CD14-positive monocyte (primary cell): ENCODE measurements at places on chromosomes 1 and 21.

- DNase-seq: no peak
These were observed 69.9 kb upstream of the ADGRL2 start for GRCh38 chr1:81730881-81731280.

DNA sequence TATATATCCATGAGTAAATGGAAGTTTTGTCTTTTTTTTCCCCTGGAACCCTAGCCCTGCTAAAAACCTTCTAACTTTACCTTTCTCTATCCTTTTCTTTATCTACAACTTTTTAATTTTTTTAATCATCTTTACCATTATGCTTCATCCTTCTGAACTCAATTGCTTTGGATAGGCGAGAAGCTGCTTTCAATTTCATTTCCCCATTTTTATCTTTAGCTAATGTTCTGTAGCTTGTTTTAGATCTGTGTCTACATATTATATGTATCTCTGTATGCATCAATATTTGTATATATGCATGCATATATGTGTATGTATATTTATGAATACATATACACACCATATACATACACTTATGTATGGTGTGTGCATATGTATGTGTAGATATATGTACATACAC is 57.4 kb downstream of the PTPRC start:
- DNase-seq: no peak

- DNase-seq: no peak
These were observed 207.6 kb upstream of the NFIA start for GRCh38 chr1:60874718-60875117.

GRCh38 chr1:33032126-33032869 is 4.4 kb downstream of the AK2 start:
- DNase-seq: peak; percentile 65

DNA sequence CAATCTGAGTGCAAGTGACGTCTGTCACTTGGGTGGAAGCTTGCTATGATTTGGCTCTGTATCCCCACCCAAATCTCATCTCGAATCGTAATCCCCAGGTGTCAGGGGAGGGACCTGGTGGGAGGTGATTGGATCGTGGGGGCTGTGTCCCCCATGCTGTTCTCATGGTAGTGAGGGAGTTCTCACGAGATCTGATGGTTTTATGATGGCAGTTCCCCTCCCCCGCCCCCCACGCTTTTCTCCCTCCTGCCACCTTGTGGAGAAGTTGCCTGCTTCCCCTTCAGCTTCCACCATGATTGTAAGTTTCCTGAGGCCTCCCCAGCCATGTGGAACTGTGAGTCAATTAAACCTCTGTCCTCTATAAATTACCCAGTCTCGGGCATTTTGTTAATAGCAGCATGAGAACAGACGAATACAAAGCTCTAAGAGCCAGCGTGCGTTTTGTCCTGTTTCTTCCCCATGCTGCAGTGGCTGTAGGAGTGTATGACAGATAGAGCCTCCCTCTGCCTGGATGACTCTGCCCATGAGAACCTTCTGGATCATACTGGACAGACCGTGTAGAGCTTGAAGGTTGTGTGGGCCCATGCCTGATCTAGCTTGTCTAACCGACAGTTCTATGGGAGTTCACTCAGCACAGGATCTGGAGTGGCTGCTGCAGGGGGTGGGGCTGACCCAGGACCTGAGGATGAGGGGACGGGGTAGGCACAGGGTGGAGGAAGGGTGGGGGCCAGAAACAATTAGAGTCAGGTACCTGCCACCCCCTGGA is 139.7 kb upstream of the ERRFI1 start:
- DNase-seq: no peak

DNA sequence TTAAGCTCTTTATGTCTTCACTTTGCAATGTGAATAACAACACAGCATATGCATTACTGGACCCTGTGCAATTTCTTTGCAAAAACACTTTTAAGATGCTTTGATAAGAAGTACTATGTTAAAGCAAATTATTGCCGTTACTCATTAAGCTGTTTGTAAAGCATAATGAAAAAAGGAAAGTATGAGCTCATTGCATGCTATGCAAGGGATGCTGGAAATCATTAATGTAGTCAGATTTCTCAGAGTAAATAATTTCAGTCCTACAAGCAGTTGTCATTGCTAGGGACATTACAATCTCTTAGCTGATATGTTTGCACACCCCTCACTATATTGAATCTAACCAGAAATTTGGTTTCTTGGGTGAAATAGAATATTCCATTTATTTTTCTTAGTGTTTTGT is 982.5 kb upstream of the ADGRL2 start:
- no peak for DNase-seq

DNA sequence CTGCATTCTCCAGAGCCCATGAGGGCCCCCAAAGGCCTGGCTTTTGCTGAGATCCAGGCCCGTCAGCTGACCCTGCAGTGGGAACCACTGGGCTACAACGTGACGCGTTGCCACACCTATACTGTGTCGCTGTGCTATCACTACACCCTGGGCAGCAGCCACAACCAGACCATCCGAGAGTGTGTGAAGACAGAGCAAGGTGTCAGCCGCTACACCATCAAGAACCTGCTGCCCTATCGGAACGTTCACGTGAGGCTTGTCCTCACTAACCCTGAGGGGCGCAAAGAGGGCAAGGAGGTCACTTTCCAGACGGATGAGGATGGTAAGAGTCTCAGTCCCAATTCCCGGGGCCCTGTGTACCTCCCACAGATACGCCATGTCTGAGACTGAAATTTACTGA is 39.1 kb downstream of the PTPRU start:
- DNase-seq: no peak

DNA sequence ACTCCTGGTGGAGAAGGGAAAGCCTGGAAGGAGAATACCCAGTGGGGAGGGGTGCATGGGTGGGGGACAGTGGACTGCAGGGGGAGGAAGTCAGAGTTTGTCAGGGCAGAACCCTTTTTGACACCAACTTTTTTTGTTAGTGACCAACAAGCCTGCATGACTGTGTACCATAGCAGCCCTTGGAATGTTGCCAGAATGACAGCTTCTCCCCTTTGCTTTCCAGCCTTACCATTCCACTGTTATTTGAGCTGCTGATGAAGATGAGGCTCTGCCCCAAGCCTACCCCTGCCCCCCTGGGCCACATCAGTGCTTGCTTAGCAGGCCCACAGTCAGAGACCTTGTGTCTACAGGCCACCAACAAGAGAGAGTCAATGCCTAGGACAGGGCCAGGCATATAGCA is 341.2 kb downstream of the HHAT start:
- DNase-seq: no peak

DNA sequence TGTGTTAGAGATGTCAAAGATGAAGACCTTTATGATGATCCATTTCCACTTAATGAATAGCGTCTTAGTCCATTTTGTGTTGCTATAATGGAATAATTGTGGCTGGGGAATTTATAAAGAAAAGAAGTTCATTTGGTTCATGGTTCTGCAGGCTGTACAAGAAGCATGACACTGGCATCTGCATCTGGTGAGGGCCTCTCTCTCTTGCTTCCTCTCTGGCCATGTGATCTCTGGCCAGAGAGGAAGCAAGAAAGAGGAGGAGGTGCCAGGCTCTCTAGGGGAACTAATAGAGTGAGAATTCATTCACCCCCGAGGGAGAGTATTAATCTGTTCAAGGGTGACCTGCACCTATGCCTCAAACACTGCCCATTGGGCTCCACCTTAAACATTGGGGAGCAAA is 242.8 kb downstream of the DISC1 start:
- DNase-seq: peak; percentile 48

DNA sequence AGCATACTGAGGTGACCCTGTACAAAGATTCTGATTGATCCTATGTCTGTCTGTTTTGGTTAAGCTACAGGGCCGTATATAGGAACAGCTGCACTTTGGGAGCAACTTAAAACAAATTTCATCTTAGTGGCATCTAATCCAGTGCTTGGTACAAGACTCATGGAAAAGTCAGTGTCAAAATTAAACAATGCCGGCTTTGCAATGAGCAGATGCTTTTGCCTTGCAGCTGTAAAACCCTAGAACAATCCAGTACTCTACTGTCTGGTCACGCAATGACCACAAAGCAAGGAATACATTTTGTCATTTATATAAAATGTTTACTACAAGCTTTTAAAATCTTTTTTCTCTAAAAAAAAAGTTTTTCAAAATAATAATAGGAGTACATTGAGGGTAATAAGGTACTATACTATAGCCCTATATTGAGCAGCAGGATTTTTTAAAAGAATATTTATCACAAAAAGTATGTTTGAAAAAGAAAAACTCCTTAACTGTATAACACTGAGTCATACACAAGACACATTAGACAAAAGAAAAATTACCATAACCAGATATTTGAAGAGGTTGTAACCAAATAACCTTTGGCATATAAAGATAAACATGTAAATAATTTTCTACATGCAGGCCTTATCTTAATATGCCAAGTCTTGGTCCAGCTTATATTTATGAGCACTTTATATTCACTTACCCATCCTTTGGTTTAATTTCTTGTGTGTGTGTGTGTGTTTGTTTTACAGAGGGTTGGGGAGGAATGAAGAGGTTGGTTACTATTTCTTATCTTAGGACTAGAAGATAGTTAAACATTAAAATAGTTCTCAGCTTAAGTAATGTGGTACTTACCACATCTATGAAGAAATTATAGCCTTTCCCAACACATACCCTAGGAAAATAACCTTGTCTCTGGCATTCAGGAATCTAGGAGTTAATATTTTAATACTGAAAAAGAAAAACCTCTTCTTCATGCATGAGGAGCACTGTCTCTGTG is 262.3 kb downstream of the FAF1 start:
- no peak for DNase-seq

DNA sequence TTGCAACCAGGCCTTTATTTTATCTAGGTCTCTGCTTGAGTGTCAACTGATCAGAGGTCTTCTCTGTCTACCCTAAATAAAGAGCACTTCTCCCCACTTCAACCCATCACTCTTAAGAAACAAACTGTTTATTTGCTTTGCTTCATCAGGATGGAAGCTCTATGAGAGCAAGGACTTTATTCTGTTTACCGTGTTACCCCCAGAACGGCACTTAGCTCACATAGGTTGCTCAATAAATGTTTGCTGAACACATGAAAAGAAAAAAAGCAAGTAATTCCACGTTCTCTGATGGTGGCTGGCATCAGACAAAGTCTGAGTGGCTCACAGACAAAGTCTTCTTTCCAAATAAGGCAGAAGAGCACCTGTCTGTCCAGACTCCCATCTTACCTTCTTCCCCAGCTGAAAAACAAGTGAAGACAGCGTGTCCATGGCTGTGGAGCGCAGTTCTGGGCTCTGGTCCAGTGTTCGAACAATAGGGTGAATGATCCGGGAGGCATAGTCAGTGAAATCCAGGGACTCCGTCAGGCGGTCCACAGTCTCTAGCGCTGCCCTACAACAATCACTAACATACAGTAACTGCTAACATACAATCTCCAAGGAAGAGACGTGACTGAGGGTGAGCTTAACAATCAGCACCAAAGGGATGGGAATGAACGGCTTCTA is 22.9 kb downstream of the ANGPTL7 start:
- no peak for DNase-seq

- no peak for DNase-seq
These were observed 1326.5 kb downstream of the PLA2G4A start for GRCh38 chr1:188155261-188155660.

- DNase-seq: no peak
These were observed 21.2 kb downstream of the NECAP2 start for GRCh38 chr1:16461681-16462080.

- DNase-seq: no peak
These were observed 86.5 kb upstream of the KAZN start for GRCh38 chr1:14511796-14512585.

DNA sequence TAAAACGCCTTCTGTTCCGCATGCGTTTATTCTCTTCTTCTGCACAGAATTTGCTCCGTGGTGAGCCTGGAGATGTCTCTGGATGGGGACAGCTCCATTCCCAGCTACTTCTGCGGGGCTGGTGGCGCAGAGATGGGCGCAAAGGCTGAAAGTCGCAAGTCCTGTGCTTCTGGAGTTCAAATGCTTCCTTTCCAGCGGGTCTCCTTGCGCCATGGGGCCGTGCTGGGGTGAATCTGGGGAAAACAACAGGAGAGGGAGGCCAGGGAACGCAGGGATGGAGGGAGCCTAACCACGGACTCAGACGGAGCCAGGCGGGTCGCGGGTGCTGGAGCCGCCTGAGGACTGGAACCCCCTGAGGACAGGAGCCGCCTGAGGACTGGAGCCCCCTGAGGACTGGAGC is 2.9 kb upstream of the OR2T12 start:
- DNase-seq: no peak

GRCh38 chr1:161900160-161900559 is 123.5 kb downstream of the OLFML2B start:
- no peak for DNase-seq

- DNase-seq: no peak
These were observed 52.0 kb upstream of the FAM20B start for GRCh38 chr1:178973652-178974101.

DNA sequence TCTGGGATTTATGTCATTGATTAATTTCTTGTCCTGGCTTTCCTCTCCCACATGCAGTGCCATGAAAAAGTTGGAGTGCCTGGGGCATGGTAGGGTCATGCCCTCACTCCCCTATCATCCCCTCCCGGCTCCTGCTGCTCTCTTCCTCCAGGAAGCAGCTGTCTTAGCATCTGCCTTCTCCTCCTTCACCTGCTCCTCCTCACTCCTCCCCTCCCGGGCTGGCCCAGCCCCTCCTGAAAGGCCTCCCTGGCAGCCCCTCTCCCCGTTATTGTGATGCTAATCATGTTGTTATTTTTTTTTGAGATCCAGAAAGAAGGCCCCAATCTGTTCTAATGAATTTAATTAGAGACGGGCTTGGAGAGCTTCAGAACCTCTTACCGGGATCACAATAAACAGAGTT is 36.3 kb upstream of the NFASC start:
- no peak for DNase-seq

GRCh38 chr1:247437551-247438505 is 20.1 kb downstream of the OR2B11 start:
- peak; percentile 67 for DNase-seq

DNA sequence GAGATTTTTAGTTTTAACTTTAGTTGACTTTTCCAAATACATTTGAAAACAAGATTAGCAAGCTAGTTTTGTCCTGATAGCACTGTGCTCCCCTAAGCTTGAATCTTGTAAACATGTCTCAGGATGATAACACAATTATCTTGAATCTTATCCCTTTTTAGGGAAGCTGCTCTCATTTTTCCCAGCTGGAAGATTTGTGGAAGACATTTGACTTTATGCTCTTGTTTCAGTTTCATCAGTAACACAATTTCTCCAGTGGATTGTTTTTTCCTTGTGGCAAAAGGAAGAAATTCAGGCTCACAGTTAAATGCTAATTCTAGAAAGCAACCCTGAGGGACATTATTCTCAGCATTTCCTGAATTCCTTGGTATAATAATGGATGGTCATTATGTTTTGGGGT is 88.8 kb downstream of the CDC7 start:
- no peak for DNase-seq
